Activated effector memory CD4-positive, alpha-beta T cell treated with Interleukin-2 at 50 U/mL for 16 hours (primary cell): ENCODE measurements at places on chromosomes 5 and 9.

DNA sequence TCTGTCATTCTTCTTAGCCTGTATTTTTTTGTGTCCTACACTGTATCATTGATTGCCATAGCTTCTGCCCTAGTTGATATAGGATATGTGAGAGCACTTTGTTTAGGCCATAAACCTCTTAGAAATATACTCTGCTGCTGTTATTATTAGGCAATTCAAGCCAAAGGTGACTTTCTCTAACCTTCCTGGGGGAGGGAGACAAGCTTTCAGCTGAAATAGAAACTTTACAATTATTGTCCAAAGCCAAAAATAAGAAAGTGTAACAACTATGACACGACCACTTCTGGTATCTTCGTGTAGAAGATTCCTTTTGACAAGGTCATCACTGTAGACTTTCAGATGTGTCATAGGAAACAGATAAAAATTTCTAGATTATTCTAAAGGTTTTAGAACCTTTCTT, 12.2 kb upstream of the CSNK1A1 start:
- DNase-seq = no peak

GRCh38 chr5:143671021-143671420, 140.9 kb upstream of the HMHB1 start:
- DNase-seq = no peak

DNA sequence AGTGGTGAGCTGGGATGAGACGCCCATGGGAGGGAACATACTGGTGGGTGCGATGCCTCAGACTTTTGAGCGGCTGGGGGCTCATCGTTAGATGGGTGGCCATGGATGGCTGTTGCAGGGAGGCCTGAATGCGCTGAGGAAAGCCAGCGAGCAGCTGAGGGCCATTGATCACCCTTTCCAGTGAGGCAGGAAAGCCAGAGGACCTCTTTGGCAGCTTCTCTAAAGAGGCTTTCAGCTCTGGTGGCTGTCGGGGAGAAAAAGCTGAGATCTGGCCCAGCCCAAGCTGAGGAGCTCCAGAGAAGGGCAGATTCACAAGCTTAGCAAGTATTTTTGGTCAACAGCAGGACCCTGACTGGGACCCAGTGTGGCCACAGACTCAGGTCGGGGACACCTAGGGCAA, 13.3 kb upstream of the VAV2 start:
- DNase-seq = no peak

DNA sequence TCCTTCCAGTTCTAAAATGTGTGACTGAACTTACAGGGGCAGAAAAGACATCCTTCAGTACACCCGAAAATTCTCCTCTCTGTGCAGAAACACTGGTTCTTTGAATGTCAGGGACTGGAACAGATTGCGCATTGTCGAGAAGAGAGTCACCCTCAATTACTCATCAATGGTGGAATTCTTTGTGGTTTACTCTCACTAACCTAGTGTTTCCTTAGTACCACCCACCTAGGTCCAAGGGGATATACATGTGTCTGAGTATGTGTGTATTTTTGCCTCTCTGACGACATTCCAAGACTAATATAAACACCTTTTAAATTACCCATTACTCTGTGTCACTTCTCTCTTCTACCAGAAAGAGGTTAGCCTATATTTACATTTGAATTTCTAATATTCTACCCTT, 660.8 kb downstream of the TLE1 start:
- DNase-seq = no peak

GRCh38 chr9:12439267-12439666, 253.9 kb upstream of the TYRP1 start:
- DNase-seq = no peak
